Hepatocyte (in vitro differentiated cells): ENCODE measurements at places on chromosomes 4 and X. TPM values are rescaled to one million over a fixed set of nuclear protein-coding genes. Genes with fewer than 3 reads are reported as not detected.
A peak's percentile ranks its signal among the peaks of the same experiment; 100 is the strongest.

GRCh38 chrX:20606831-20607230 is 340.1 kb upstream of the RPS6KA3 start:
- DNase-seq = no peak

The VGLL1 gene
- total RNA-seq = 4.1 and 4.8 TPM in 2 replicates

The CABS1 gene
- total RNA-seq = not detected in 2 replicates

DNA sequence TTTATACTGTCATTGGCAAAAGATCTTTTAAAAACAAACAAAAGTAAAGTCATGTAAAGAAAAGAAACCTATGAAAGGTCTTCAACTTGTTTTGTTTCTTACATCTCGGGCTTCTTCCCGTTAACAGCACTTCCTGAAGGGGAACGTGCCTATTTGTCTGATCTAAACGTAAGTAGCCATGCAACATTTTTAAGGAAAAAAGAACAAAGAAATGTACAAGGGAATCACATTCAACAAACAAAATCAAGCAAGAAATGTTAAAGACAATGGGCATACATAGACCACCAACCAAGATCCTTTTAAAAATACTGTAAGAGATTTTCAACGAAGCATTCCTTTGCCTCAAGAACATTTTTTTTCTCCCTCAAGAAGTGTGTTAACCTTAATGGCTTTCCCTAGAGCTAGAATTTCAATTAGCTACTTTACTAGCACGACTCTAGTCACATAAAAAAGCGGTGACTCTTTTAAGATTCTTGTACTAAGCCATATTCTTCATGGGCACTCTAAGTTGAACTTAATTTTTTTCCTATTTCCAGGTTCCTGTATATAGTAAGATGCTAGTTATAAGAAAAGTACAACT is 112.0 kb upstream of the TTC29 start:
- no peak for DNase-seq

DNA sequence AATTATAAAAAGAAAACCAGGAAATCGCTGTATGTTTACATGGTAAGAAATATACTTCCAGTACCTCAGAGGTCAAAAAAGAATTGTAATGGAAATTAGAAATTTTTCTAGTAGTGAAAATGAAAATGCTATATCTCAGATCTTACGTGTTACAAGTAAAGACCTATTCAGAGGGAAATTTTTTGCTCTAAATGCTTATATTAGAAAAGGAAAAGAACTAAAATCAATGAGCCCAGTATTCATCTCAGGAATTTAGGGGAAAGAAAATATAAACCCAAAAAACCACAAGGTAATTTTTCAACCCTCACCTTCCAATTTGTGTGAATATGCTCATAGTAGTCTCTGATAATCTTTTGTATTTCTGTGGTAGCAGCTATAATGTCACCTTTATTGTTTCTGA is 145.6 kb downstream of the RAP1GDS1 start:
- no peak for DNase-seq

The ADH1A gene
- 37.6 and 39.0 TPM in 2 replicates for total RNA-seq

DNA sequence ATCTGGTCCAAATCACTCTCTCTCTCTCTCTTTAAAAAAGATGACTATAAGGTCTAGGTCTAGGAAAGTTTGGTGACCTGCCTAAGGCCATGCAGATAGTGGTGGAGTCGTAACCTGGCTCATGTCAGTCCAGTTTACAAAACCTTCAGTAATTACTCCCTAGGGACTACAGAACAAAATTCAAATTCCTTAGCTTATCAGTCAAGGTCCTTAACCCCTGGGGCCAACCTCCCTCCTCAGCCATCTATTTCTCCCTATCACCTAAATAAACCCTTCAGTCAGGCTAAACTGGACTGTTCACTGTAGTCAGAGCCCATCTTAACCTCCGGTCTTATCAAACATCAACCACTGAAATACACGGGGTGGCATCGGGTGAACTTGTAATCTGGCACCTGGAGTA is 68.9 kb downstream of the MAP3K15 start:
- no peak for DNase-seq

DNA sequence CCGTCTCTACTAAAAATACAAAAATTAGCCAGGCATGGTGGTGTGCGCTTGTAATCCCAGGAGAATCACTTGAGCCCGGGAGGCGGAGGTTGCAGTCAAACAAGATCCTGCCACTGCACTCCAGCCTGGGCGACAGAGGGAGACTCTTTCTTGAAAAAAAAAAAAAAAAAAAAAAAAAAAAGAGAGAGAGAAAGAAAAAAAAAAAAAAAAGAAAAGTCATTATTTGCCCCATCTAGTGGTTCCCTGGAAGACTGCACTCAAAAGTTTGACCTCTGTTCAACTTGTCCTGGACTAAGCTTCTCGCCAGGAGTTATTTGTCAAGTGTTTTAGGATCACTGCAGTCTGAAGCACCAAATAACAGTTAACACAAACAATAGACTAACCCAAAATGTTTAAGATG is 45.3 kb upstream of the KCTD8 start:
- peak; percentile 49 for DNase-seq

The PITX2 gene
- total RNA-seq = 80.5 and 99.2 TPM in 2 replicates

- DNase-seq = no peak
These were observed 1603.2 kb upstream of the PABPC4L start for GRCh38 chr4:135804785-135805184.

The CPE gene
- total RNA-seq = 85.2 and 106 TPM in 2 replicates

DNA sequence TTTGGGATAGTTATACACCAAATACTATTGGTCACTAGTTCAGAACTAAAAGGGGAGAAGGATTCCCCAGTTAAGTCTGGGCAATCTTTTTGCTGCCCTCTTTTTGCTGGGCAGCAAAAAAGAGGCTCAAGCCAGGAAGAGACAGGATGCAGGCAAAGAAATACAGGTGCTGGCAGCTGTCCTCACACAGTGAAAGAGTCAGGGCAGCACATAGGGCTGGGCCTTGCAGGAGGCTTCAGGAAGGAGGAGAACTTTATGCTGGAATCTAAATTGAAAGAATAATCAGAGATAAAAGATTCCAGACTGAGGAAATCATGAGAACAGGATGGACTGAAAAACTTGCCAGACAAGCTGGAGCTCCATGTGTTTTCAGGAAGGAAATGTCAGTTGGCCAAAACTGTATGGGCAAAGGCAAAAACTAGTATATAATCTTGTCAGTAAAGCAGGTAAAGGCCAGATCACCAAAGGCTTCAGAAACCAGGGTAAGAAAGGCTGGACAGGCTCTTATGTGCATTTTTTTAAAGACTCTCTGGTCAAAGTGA is 46.8 kb downstream of the PDGFC start:
- no peak for DNase-seq

The UNC5C gene
- 15.9 and 16.0 TPM in 2 replicates for total RNA-seq

GRCh38 chr4:107115185-107115847 is 79.2 kb upstream of the DKK2 start:
- DNase-seq = no peak

DNA sequence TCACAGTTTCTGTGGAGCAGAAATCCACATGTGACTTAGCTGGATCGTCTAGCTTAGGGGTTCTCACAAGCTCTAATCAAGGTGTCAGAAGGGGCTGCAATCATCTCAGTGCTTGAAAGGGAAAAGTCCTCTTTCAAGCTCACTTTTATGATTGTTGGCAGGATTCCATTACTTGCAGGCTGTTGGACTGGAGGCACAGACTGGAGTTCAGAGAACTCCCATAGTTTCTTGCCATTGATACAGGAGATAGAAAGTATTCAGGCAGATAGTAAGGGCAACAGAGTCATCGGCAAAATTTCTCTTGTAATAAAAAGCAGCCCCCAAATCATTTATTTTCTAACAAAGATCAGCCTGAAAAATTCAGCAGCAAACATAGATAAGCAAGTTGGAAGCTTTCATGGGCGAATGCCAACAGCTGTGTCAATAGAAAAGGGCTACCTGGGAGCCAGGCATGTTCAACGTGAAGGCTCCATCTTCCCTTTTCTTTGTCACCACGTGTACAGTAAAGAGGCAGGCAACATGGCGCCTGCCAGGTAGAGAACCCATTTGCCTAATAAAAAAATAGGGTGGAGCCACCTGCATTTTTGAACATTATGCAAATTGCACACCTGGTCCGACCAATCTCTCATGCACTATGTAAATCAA is 64.4 kb downstream of the CXCL13 start:
- peak; percentile 34 for DNase-seq

The ARHGAP36 gene
- not detected in 2 replicates for total RNA-seq

DNA sequence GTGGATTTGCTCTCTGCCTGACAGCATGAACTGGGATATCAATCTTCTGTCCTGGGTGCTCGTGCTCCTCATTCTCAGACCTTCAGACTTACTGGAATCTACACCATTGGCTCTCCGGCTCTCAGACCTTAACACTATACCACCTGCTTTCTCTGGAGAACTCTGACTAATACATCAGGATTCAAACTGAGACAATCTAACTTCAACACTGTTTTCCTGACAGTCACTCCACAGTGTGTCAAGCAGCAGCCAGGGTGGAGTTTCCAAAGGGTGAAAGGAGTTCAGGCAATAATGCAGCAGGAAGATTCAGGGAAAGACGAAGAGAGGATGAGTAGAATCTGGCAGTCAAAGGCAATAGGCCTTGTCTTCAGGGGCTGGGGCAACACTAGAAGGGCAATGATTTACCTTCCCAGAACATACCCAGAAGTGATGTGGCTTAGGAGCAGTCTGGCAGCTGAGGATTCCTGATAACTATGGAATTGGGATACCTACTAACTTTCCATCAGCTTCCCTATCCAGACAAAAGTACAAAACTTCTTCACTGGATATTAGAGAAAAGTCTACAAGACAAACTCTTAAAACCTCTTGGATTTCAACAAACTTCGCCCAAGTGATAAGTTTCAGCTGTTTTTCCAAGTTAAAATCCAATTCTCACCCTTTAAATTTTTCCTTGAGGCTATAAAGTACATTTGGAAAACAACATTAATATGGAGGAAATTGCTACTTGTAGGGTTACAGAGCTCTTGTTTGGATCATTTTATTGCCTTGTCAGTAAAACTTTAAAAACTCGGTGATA is 58.4 kb upstream of the SLIT2 start:
- DNase-seq = no peak

DNA sequence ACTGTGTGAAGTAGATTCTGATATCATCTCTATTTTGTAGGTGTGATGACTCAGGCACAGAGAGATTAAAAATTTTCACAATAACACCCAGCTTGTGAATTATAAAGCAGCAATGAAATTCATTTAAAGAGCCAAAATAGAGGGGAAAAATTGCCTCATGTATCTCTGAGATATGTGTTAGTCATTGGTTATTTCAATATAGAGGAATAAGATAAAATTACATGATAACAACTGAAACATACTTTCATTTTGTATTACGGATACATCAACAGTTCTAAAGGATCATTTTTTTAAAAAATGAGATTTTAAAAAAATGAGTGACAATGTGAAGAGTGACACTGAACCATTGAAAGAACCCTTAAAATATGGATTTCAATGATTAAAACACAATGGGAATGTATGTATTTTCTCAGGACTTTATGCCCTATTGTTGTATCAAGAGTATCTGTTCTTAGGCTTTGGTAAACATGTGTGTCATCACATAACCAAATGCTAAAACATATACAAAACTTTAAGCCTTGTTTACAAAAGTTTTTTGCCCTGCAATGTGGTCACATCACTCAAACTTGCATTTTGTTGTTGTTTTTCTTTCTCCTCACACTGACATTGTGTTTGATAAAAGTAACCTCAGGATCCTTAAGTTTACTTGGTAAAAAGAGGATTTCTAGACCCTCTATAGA is 221.3 kb downstream of the ANTXR2 start:
- DNase-seq = no peak

- no peak for DNase-seq
These were observed 198.2 kb downstream of the RASL11B start for GRCh38 chr4:53060278-53060677.

DNA sequence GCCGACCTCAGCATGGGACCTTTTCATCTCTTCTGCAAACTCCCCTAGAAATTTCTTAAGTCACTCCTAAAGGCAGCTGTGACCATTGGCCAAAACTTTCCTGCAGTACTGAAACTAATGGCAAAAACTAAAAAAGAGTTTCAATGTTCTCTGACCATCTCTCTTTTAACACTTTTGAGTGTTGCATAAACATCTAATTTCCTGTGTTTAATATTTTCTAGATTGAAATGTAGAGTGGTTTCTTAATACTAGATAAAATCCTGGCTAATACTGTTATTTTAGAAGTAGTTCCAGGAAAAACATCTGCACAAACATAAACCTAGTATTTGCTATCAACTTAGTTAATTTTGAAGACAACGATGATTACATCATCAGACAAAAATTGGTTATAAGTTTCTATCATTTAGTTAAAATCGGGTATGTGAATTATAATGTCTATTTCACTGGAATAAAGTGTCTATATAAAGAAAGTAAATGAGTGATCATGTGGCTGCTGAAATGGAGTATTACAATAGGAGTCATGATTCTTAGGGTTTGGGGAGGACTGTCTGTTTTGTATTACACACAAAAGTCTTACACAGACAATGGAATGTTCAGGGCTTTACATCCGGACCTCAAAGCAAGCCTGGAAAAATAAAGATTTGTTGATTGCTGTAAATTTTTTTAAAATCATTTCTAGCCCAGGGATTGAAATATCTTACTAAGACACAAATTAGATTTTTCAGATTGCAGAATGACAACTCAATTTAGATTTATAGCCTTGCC is 1323.4 kb downstream of the C4orf33 start:
- no peak for DNase-seq

GRCh38 chrX:71998836-71999509 is 88.3 kb downstream of the NHSL2 start:
- DNase-seq = no peak

- DNase-seq = no peak
These were observed 16.9 kb downstream of the CYBB start for GRCh38 chrX:37796805-37797204.

GRCh38 chr4:4643306-4643705 is 101.5 kb upstream of the STX18 start:
- DNase-seq = no peak

The COL4A6 gene
- 9.6 and 12.9 TPM in 2 replicates for total RNA-seq

DNA sequence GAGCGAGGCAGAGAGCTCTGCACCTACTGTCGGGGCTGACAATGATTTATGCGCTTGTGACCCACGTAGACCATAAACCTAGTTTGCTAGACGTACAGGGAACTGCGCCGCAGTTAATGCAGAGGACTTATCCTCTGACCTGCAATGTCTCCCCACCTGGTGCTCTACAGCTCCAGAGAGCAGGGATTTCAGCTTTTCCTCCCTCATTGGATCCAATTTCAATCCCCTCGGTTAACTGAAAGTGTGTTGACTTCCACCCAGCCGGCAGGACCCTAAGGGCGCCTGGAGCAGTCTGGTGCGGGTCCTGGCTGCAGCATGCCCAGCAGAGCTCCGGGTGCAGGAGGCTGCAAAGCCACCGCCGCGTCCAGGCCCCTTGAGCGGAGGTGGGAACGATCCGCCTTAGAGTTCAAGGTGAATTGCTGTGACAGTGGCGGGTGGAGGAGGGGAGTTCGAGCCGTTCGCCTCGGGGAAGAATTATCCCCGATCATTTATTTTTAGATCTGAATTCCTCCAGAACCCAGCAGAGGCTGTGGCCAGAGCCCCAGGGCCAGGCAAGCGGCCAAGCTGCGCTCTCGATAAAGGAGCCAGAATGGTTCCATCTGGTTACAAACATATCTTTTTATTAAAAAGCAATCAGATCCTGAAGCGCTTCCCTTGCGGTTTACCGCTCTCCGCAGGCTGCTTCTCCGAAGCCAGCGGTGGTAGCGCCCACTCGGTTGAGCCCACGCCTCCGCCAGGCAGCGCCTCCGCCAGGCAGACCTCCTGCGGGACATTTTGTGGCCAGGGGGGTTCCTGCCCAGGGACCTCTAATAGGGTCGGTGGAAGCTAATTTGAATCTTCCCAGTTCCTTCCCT is 66.0 kb downstream of the FBXO8 start:
- peak; percentile 19 for DNase-seq

GRCh38 chr4:11543706-11544105 is 115.0 kb upstream of the HS3ST1 start:
- no peak for DNase-seq

GRCh38 chr4:54731552-54731951 is 73.8 kb downstream of the KIT start:
- DNase-seq = peak; percentile 22
